Activated CD4-positive, alpha-beta T cell treated with anti-CD3 and anti-CD28 coated beads, Interleukin-2, amount 50 U/mL, for 1 hour (primary cell): ENCODE measurements at places on chromosomes 6 and 20.

GRCh38 chr6:7731294-7731693 lies 5.4 kb downstream of the BMP6 start:
- DNase-seq = no peak

DNA sequence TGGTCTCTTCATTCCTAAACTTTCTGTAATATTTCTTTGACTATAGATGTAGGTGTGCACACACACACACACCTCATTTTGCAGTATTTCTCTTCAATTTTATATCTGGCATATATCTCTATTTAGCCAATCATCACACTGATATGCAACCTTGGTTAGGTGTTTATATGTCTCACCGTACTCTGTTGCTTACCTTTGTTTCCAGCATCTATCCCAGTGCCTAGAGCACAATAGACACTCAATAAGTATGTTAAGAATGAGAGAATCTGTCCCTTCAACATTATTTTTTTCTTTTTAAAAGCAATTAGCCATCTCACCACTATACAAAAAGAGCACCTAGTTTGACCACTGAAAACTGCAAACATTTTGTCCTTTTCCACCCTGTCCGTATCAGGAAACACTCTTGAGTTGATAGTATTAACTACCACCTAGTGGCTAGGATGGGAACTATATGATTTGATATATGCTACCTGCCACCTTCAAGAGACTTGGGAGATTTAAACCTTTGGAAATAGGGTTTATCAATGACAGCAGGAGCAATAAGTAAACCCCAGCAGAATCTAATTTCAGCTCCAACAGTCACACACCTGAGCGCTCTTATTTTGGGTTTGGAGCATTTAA lies 48.7 kb upstream of the RSPO3 start:
- no peak for DNase-seq

DNA sequence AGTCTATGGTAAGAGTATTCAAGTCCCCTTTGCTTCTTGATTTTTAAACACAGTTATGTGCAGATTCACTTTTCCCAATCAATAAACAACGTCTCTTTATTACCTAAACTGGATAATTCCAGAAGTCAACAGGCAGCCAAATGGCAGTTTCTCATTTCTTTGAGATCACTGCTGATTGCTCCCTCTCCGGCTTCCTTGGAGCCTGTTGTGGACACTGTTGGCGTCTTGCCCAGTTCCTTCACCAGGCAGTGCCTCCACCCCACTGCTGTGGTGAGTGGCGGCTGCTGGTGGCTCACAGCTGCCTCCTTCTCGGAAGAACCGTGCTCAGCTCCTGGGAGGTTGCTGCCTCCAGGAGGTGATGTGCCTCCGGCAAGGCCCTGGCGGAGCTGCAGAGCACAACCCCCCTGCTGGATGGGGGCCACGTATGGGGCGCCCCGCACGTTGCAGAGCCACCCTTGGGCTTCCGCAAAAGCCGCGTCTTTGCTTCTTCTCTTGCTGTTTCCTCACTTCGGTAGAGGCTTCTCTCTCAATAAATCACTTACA lies 105.1 kb upstream of the CNKSR3 start:
- DNase-seq = no peak

DNA sequence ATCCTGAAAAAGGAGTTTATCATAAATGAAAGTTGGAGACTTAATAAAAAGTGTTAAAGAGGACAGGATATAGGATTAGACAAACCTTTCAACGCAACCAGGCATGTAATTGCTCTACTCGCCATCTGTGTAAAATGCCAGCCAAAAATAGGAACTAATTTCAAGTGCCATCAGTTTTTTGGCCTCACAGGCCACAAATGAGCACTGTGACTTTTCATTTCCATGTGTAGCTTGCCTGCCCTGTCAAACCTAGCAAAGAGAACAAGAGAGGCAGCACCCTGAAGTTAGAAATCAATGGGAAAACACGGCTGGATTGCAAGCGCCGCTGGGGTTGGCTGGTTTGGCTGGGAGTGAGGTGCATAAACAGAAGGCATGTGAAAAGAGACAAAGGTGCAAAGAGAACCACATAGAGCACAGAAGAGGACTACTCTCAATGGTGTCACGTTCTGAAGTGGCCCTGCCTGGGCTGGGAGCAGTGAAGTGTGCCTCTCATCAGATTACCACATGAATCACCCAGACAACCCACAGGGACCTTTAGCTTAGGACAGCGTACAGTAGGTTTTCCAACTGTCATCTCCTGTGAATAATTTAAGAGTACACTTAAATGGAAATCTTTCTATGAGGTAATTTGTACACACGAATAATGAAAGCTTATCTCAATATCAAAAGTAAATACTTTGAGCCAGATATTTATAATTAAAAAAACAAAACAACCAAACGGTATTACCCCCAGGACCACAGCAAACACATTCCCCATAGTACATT lies 78.0 kb upstream of the NHSL1 start:
- no peak for DNase-seq

GRCh38 chr6:148221196-148221979 lies 121.2 kb upstream of the SASH1 start:
- no peak for DNase-seq

- DNase-seq = no peak
These were observed 40.6 kb downstream of the LYRM2 start for GRCh38 chr6:89597988-89598387.

DNA sequence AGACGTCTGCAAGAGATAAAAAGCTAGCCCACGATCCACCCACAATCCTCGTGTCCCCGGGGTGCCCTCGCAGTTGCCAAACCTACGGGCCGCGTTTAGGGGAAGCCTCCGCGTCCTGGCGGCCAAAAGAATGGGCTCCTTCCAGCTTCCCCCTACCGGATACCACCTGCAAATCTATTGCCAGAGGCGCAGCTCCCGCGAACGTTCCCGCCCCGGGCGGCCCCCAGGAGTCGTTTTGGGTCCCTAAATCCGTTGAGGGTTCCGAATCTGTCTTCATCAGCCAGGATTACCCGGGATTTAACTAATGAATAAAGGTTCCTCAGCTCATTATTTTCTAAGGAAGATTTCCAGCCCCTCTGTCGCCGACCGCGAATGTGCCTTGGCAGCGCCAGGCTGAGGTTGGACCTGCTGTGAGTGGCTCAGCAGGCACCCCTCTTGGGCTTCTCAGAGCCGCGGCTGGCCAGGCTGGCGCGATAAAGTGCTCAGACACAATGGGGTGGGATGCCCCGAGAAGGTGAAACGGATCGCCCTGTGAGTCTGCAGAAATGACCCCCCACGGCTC lies 2.8 kb upstream of the VSX1 start:
- DNase-seq = no peak
